ENCODE measurements at places on chromosomes 11 and 22.

DNA sequence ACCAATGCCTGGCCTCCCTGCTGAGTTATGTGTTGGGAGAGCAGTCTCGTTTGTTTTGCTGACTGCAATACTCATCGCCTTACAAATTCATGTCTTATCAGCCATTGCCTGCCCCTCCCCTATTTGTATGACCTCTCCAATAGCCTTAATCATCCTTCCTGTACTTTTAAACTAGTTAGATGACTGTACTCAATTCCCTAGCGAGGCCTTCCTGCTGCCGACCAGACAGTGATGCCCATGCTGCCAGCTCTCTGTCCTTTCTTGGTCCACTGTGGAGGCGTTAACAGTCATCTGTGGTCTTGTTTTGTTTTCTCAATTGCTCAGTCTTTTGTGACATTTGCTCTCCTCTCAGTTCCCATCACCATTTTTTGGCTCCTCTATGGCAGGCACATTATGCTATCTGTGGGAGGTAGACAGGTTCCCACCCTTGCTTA lies 20.3 kb upstream of the YPEL1 start:
- no peak for DNase-seq

- DNase-seq, result peak; percentile 72
Measured at GRCh38 chr11:67356864-67357561, 3.7 kb upstream of the POLD4 start.

GRCh38 chr22:30228509-30229359 lies 17.8 kb downstream of the LIF start:
- DNase-seq, result no peak

GRCh38 chr22:31082606-31083376 lies 1.7 kb downstream of the SMTN start:
- DNase-seq, result peak; percentile 80

- DNase-seq, result no peak
Measured at GRCh38 chr11:118612378-118612777, 5.0 kb downstream of the PHLDB1 start.

GRCh38 chr22:35258191-35258988 lies 1.1 kb downstream of the HMGXB4 start:
- DNase-seq, result no peak

DNA sequence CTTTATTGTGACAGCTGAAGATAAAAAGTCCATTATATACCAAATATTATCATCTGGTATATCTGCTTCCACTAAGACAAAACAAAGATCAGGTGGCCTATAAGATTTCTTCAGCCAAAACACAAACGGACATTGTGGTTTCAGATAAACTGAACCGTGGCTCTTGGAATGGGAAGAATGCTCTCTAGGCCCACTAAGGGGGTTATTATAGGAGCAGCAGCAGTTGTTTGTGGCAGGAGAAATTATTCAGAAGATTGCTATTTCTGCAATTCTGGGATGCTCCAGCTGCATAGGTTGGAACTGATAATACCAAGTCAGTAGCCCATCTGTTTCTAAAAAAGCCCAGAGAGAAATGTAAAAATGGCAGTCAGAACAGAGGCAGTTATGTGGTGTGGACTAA lies 145.3 kb downstream of the NCAM1 start:
- DNase-seq, result no peak

GRCh38 chr11:35337136-35337913 lies 82.0 kb downstream of the SLC1A2 start:
- DNase-seq, result peak; percentile 18

- DNase-seq, result no peak
Measured at GRCh38 chr11:64390558-64390957, 31.6 kb downstream of the RPS6KA4 start.

All from stimulated activated CD4-positive, alpha-beta T cell treated with anti-CD3 and anti-CD28 coated beads, Interleukin-15, amount 100 ng/mL, for 24 hours (primary cell).